ENCODE measurements at places on chromosomes 1 and 21.

- no peak for DNase-seq
Observed at GRCh38 chr1:85450832-85451231, 14.1 kb downstream of the DDAH1 start.

- no peak for DNase-seq
Observed at GRCh38 chr1:17281775-17282181, 26.2 kb upstream of the PADI4 start.

GRCh38 chr21:42479582-42479981 lies 16.4 kb downstream of the RSPH1 start:
- DNase-seq, result no peak

- DNase-seq, result no peak
Observed at GRCh38 chr1:40519517-40519916, 10.9 kb downstream of the EXO5 start.

- no peak for DNase-seq
Observed at GRCh38 chr1:226217273-226217672, 6.2 kb upstream of the MIXL1 start.

GRCh38 chr21:39644062-39644560 lies 31.4 kb downstream of the B3GALT5 start:
- DNase-seq, result no peak

GRCh38 chr21:46023555-46023954 lies 42.0 kb downstream of the COL6A1 start:
- DNase-seq, result no peak

DNA sequence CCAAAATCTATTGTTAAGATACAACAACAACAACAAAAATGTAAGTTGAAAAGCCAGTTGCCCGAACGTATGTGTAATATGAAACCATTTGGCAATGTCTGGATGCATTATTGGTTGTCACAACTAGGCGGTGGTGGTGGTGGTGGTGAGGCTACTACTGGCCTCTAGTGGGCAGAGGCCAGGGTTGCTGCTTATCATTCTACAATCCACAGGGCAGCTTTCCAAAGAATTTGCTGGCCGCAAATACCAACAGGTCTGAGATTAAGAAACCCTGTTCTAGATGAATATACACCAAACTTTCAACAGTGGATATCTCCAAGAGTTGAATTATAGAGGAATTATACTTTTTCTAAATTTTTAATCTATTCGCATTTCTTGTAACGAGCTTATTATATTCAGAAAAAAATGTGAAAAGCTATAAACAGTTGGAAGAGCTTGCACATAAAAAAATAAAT lies 26.8 kb upstream of the ZNF697 start:
- no peak for DNase-seq

DNA sequence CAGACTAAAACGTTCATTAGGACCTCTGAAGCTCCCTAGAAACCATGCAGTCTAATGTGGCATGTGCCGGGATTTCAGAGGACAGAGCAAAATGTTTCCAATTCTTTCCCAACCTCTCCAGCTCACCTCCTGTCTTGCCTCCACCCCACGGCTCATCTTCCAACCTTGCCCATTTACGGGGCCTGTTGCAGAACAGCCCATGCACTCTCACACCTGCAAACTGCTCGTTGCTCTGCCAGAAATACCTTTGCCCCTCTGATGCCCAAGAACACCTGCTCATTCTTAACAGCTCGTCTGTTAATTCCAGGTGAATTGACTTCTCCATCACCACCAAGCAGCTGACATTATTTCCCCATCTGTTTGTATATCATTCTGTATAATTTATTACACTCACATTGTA lies 53.9 kb upstream of the LBR start:
- no peak for DNase-seq

GRCh38 chr1:30028283-30028682 lies 695.1 kb downstream of the MATN1 start:
- no peak for DNase-seq

GRCh38 chr1:199780948-199781670 lies 246.4 kb upstream of the NR5A2 start:
- no peak for DNase-seq

GRCh38 chr1:224289396-224289795 lies 40.6 kb downstream of the NVL start:
- DNase-seq, result no peak

GRCh38 chr1:154608397-154609270 lies 648 bp upstream of the ADAR start:
- no peak for DNase-seq

GRCh38 chr1:62401034-62401760 lies 35.7 kb upstream of the USP1 start:
- DNase-seq, result no peak

DNA sequence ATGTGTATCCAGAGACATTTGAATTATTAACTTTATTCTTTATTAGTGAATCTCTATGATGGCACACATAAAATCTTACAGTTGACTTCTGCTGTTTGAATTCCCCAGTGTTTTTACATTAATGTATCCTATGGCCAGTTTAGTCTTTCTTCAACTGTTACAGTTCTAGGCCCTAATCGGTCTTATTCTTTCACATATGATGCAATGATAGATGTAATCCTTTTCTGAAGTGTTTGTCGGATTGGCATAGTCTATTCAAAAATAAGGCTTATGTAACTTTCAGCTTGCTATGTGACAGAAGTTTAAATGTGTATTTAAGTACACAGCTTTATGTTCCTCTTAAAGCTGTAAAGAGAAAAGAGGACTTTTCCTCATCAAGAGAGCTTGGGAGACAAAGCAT lies 26.4 kb upstream of the KIAA1614 start:
- DNase-seq, result no peak

DNA sequence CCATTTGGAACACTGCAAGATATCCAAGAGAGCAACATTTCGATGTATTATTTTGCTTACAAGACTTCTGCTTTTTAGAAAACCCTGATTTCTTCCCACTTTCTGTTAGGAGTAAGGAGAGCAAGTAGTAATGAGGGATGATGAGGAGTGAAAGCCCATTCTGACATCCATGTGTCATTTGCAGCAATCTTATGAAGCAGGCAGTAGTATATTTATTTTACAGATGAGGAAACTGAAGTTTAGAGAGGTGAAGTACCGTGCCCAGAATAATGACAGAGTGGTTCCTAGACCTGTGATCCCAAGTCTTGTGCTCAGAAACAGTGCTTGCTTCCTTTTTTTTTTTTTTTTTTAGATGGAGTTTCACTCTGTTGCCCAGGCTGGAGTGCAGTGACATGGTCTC lies 7.1 kb upstream of the ZSCAN20 start:
- DNase-seq, result no peak

- no peak for DNase-seq
Observed at GRCh38 chr1:243605604-243606003, 244.4 kb downstream of the AKT3 start.

- DNase-seq, result no peak
Observed at GRCh38 chr21:42265231-42265812, 46.4 kb downstream of the ABCG1 start.

DNA sequence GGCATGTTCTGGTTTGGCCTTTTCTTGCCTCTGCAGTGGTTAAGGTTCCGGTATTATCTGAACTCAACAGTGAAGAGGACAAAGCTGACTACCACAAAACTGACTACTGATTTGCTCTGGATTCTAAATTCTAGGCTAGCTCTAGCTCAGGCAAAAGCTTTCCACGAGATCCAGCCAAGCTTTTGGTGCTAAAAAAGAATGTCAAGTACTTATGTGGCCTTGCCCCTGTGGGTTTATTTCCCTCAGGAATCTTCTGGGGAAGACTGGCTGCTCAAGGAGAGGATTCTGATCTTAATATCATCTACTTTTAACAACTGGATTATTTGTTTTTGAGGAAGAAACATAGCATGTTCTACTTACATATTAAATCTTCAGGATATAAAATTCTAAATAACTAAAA lies 26.1 kb upstream of the MTMR11 start:
- no peak for DNase-seq

DNA sequence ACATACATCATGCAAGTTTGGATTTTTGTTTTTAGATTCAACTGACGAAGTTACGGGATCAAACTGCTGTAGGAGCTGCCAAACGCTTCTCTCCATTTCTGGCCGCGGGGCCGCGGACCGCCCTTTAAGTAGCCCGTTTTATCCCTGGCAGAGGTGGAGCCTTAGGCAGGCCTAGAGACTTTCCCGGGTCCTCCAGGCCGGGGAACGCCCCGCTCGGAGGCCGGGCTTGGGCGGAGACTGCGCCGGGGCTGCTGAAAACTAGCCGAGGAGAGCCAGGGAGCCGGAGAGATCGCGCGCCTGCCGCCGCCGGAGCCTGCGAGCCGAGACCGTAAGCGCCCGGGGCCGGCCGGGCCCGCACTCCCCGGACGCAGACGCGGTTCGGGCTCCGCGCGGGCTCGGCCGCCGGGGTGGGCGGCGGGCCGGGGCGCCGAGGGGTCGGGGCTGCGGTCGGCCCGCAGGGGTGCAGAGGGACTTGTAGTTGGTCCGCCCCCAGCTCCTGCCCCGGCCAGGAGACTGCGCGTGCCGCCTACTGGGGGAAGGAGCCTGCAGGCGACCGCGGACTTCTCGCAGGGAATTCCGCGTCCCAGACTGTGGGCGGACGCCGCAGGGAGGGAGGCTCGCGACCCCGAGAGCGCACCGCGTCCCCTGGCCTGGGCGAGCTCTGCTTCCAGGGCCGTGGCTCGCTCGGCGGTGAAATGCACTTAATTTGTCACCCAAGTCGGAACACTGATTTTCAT lies at the start of gene EPHX1:
EPHX1 (plus strand) TSS at position 283 of the 737 bp plus-strand sequence. CDS start 18,606 bp downstream, outside the sequence.
- DNase-seq, result no peak

- no peak for DNase-seq
Observed at GRCh38 chr1:198444792-198445191, 95.7 kb downstream of the ATP6V1G3 start.

GRCh38 chr1:26034504-26035202 lies 11.3 kb downstream of the SLC30A2 start:
- DNase-seq, result no peak

- DNase-seq, result no peak
Observed at GRCh38 chr21:44869781-44870747, 3.4 kb downstream of the PTTG1IP start.

- no peak for DNase-seq
Observed at GRCh38 chr21:35053356-35054096, 4.4 kb upstream of the RUNX1 start.

DNA sequence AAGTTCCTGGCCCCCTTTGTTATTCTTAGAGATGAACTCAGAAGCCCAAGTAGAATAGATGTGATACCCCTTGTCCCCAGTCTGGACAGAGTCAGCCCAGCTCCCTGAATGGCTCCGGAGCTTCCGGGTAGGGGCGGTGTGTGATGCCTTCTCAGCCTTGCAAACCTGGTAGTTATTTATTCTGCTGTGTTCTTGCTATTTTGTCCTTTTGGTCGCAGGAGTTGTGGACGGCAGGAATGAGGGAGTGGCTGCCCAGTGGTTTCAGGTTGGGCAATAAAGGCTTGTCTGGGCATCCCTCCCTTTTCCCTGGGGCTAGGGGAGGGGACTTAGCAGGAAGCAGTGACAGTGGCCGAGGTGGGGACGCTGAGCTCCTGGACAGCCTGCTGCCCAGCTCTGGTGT lies 2.8 kb downstream of the PTPRU start:
- DNase-seq, result no peak

DNA sequence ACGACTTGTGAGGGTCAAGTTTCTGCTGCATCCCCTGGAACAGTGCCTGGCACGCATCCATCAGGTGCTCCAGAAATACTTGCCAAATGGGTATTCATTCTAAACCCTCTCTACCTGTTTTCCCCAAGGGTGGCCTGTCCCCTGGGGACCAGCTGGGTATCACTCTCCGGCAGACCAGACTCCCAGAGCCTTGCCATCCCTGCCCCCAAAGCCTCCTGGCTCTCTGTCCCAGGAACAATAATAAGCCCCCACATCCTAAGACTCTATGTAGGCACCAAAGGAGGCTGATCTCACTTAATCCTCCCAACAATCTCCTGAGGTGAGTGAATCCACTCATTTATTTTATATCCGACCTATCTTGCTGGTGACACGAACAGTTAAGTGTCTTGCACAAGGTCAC lies 96.7 kb downstream of the MRPL37 start:
- DNase-seq, result no peak

DNA sequence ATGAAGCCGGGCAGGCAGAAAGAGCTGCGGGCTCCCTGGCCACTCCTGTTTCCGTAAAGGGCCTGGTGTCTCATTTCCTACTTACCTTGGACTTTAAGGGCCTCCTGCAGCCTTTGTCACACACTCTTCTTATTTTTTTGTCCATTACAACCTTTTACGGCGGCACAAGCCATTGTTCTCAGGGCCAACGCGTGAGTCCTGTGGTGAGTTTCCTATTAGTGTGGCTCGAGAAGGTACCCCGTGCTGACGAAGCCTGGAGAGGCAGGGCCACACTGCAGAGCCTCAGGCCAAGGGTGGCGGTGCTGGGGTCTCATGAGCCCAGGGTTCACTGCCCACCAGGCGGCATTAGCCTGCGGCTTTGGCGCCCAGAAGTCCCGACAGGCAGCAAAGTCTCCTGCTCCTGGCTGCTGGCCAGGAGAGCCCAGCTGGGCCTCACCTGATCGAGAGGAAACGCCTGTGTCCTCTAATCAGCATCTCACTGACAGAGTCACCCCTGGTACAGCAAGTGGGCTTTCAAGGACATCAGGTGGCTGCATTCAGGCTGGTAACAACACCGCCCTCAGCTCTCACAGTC lies 62.0 kb downstream of the SIK1 start:
- no peak for DNase-seq

DNA sequence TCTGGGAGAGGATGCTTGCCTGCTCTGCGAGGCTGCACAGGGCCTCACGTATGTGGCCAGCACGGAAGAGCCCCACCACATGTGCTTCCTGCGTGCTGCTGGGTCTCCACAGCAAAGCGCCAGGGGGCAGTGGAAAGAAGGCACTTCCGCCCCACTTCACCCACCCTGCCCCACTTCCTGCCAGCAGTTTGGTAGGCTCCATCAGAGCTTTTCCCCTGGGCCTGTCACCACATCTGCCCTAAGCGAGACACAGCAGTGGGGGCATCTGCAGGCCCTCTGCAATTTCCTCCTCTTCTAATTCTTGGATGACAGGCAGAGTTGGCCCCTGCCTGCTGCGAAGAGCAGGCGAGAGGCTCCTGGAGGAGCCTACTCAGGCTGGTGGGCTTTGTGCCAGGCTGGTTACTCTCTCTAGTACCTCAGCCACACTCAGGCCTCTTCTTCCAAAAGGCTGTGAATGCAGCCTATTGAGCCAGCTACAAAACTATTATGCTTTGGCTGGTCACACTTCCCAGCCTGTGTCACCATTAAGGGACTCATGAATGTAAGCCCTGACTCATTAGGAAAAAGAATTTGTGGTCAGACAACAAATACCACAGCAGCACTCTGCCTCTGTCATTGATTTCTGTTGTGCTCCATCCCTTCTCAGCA lies 25.0 kb downstream of the CD244 start:
- DNase-seq, result no peak

DNA sequence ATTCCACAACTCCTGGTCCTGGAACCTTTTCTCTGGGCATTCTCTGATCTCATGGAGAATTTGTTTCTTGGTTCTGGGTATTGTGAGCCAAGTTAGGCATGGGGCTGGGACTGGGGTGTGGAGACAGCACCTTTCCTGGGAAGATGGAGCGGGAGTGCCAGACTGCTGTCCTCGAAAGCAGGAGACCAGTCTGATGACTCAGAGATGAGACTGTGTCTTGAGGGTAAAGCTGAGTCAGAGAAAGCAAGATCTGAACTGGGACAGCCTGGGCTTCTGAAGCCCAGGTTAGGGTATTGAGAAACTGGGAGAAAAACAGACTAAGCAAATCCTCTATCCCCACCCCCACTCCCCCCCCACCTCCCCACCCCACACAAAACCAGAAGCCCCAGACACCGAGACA lies 2.2 kb upstream of the KANK4 start:
- DNase-seq, result no peak
